Stimulated activated CD4-positive, alpha-beta T cell treated with anti-CD3 and anti-CD28 coated beads, Interleukin-1b, Interleukin-23, amount 100 ng/mL, for 1 hour (primary cell): ENCODE measurements at places on chromosomes 12 and 14.
A peak's percentile ranks its signal among the peaks of the same experiment; 100 is the strongest.

DNA sequence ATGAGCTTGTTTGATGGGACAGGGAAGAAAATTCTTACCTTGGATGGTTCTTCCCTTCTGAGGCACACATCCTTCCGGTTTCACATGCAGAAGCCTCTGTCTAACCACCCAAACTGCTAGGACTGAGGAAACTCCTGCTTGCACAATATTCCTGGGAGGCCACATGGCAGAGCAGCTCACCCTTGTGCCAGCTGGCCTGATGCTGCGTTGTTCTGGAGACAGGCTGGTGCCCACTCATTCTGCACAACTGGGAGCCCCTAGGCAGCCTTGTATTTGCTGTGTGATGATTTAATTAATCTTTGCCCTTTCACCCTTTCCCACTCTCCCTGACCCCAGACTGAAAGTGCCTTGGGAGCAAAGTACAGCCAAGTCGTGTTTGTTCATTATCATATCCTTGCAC is 130.8 kb downstream of the RTN1 start:
- DNase-seq: no peak

- no peak for DNase-seq
Observed at GRCh38 chr12:57837864-57838562, 8.5 kb downstream of the CTDSP2 start.

DNA sequence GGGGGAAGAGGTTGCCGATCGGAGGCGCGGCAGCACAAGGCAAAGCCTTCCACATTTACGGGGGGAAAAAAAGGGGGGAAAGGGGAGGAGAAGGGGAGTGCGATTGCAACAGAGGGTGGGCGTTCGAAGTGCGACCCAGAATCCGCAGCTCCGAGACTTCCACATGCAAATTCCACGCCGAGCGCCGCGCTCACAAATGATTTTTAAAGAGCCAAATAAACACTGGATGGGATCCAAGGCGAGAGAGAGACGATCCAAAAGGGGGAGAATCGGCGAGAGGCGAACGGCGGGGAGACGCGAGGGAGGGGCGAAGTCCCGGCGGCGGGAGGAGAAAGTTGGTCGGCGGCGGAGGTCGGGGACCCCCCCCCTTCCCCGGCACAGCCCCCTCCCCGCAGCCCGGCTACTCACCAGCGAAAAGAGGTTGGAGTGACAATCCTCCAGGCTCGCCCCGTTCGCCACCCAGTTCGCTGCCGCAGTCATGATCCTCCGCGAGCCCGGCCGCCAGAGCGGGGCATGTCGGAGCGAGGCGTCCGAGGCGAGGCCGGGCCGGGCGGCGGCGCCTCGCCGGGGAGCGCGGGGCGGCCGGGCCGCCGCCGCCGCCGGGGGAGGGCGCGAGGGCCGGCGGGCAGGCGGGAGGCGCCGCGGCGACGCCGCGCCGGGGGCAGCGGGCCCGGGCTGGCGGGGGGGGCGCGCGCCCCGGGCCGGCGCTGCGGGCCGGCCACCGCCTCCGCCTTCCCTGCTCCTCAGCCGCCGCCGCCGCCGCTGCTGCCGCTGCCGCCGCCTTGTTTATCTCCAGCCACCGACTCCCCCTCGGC is 634 bp downstream of the MED13L start:
- DNase-seq: peak; percentile 25

- DNase-seq: no peak
Observed at GRCh38 chr14:88683119-88683518, 109.6 kb downstream of the EML5 start.

DNA sequence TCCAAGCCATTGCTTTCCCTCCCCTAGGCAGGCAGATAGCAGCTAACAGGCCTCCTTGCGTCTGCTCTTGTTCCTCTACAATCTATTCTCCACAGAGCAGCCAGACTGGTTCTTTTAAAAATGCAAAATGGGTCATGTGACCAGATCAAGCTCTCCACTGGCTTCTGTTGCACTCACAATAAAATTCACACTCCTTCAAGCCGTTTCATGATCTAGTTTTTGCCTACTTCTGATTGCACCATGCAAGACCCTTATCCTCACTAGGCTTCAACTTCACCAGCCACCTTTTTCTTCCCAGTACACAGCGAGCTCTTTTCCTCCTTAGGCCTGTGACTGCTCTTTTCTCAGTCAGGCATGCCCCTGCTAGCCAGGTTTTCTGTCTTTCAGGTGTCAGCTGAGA is 6.1 kb upstream of the KRAS start:
- DNase-seq: no peak

DNA sequence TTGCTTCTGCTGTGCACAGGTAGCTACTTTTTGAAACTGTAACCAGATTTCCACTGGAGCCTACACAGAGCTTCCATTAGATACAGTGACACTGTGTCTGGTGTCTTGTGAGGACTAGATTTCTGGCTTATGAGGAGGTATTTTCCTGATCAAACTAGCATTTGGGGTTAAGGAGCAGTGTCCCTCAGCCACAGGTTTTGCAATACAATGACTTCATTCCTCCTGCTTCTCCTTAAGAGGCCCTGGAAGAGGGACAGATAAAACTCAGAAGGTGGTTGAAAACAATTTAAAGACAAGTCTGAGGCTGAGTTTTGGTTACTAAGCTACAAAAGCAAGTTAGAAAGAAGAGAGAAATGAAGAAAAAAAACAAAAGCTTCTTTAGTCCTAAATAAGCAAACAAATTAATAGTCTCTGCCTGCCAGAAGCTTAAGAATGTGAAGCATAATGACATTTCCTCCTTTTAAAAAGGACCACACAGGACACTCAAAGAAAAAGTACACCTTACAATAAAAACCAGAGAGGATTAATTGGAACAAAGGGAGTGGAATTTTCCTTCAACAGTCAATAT is 53.0 kb downstream of the PKP2 start:
- DNase-seq: no peak

GRCh38 chr14:103118018-103118662 is 5.1 kb upstream of the TNFAIP2 start:
- DNase-seq: no peak

- DNase-seq: no peak
Observed at GRCh38 chr12:16555630-16556029, 50.3 kb downstream of the LMO3 start.

DNA sequence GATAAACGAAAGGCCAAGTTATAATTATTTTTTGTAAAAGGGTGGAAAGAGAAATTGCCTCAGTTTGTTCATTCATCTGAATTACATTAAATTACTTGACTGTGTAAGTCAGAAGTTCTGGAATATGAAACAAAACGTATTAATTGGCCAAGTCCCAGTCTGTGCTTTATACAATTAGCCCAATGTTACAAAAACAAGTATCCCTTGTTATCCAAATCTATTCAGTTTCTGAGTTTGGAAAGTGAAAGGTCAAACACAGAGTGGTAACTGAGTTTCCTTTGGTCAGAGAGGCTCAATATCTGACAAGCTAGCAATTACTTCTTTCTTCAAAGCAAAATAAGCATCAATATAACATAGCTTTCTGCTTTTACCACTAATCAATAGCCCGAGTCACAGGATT is 62.6 kb downstream of the SPPL3 start:
- DNase-seq: no peak

DNA sequence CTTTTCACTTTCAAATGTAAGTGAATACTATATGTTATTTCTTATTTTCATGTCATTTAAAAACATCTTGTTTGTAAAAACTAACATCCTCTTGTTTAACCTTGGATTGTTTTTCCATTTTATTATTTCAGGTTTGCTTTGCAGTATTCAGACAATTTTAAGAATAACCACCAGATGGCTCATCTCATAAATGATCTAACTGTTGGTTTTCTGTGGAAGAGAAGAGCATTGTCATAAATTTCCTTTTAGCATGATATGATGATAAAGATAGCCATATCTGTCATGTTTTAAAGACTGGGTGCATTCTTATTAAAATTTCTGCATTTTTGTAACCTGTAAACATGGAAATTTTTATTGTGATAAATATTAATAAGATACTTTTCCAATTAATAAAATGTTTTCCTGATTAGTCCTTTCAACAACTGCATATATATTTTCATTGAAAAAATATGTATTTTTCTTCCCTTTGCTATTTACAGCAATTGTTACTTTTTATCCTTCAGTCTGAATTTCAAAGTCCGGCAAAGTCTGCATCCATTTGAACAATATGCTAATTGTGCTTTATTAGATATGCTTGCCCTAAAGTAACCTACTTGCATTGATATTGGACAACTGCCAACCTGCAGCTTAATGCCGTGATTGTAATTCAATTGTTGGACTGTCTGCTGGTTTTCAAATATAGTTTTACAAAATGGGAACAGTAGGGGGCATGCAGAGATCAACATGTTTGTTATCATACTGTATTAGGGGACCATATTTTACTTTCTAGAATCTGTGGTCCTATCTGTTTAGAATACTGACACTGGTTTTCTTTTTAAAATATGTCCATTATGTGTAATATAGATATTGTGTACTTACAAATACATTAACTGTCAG is 163.4 kb downstream of the GARIN6 start:
- DNase-seq: no peak

GRCh38 chr14:67917006-67917405 is 97.4 kb downstream of the RAD51B start:
- no peak for DNase-seq

DNA sequence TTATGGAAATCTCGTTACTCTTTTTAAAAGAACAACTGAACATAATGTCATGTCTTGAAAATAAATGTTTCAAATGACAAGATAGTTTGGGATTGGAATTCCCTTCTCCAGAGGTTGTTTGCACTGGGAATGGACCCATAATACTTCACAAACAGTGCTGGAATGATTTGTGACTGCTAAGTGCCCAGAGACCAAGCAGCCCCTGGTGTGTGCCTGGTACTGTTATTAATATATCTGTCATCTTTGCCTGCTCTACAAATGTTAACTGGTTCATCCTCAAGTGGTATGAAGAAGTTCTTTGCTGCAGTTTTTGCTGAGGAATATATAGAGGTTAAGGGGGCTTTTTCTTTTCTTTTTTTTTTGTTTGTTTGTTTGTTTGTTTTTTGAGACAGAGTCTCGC is 64.9 kb upstream of the DACT1 start:
- DNase-seq: no peak

- no peak for DNase-seq
Observed at GRCh38 chr14:99006276-99006675, 265.7 kb downstream of the BCL11B start.

DNA sequence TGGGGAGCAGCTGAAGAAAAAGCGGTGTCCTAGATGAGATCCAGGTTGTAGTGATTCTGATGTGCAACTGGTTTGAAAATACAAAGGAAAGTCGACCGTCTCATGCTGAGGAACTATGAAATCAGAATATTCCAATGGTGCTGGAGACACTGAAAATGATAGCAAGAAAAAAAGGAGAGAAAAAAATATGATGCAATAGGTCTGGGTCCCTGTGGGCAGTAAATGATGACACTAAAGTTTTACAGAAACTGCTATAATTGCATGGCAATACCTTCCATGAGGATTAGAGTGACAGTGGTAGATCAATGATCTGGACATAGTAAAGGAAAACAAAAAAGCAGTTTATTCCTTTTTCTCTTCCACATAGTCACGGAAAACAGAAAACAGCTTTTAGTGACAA is 2.3 kb downstream of the PYM1 start:
- DNase-seq: no peak

- no peak for DNase-seq
Observed at GRCh38 chr12:107649661-107650061, 35.9 kb upstream of the PWP1 start.

GRCh38 chr12:3680919-3681594 is 71.9 kb downstream of the CRACR2A start:
- no peak for DNase-seq

DNA sequence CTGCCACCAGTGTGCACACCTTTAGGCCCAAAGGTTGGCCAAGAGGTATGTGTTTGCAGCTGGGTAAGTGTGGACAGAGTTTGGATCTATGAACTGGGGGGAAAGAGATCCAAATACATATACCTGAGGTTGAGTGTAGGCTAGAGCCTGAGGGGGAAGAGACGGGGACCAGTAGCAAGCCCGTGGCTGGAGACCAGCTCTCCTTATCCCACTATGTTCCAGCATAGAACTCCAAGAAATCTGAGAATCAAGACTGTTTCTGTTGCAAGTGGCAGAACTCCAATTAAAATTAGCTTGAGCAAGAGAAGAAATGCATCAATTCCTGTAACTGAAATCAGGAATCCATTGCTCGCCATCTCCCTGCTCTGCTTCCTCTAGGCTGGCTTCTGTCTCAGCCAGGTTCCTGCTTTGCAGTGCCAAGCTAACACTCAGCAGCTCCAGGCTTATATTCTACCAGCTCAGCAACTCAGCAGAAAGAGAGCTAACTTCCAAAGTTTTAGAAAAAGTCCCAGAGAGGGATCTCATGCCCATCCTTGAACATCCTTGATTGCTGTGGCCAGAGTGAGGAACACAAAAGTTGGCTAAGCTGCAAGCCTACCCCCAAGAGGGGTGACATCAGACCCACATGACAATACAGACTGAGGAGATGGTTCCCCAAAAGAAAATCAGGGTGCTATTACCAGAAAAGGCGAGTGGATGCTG is 1.5 kb upstream of the PCK2 start:
- DNase-seq: no peak

DNA sequence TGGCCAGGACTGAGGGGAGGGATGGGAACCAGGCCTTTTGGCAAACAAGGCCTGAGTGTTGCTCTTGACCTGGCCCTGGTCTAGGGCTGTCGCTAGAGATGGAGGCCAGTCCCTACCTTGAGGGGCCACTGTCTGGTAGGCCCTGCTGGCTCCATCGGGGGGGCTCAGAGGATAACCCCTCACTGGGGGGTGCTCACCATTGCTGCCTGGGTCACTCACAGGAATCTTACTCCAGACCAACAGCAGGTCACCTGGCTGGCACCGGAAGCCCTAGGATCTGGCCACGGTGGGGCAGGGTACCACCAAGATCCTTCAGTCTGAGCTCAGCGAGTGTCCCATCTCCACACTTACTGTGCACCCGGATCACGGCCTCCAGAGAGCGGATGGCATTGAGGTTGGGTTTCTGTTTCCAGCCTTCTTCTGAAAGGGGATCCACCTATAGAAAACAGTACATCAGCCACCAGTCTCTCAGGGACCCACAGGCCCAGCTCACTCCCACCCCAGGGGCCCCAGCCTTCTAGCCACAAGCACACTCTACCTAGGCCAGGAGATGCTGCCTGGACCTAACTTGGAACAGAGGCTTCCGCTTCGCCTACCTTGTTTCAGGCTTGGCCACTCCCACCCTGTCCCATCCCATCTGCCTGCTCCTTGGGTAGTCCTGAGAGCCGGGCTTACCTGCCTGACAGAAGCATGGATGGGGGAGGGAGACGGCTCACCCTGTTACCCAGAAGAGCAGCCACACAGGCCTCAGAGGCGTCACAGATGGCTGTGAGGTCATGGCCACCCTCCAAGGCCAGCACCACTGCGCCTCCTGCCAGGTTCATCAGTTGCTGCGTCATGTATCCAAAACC is 12.2 kb downstream of the SLC48A1 start:
- DNase-seq: no peak

DNA sequence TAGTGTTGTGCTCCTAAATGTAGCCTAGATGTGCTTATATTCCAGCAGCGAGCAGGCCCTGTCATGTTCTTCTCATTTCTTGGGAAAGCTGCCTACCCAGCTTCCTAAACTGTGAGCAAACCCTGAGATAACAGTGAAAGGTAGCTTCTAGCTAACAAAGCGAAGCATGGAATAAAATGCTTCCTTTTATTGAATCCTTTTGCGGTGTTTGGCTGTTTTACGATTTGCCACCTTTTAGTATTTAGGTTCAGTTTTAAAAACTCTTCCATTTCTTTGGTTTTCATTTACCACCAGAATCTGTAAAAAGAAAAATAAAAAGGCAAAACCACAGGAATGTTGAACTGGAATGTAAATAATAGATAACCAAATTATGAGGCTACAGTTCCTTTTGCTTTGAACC is 5.0 kb upstream of the PKP2 start:
- DNase-seq: no peak

GRCh38 chr12:6573001-6573400 is 4.9 kb upstream of the NOP2 start:
- DNase-seq: no peak
